Fibroblast of skin of scalp (primary cell): ENCODE measurements at places on chromosomes 2 and 18.

GRCh38 chr2:98438190-98439133 lies 6.2 kb upstream of the INPP4A start:
- DNase-seq = no peak

DNA sequence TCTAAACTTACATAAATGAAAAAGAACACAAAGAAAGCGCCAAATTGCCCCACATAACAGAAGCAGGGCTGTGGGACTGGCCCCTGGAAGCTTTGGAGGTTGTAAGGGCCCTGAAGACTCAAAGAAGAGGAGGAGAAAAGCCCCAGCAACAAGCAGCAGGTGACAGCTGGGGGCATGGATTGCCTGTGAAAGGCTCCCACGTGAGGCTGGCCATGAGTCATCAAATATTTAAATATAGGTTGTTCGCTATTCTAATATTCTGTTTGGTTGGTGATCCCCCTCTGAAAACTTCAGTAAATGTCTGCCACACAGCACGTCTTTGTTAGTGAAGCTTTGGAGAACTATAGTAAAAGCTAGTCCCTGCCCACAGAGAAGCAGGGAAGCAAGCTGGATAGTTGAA lies 132.4 kb downstream of the MREG start:
- no peak for DNase-seq

GRCh38 chr18:37442477-37442876 lies 123.1 kb downstream of the CELF4 start:
- no peak for DNase-seq

DNA sequence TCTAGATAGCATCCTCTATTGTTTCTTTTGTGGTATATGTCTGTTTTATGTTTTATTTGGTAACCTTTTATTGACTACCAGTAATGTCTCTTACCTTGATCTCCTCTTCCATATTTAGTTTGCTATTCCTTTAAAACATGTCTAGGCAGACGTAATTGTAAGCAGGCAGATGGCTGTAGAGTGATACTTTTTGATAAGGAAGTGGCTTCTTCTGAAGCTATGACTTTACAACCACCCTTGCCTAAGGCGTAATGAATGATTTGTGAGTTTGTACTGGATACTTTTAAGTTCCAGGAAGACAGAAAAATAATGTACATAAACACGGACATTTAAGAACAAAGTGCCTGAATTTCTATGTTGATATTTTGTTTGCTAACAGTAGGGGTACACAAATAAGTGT lies 85.6 kb downstream of the ZNF804A start:
- no peak for DNase-seq

DNA sequence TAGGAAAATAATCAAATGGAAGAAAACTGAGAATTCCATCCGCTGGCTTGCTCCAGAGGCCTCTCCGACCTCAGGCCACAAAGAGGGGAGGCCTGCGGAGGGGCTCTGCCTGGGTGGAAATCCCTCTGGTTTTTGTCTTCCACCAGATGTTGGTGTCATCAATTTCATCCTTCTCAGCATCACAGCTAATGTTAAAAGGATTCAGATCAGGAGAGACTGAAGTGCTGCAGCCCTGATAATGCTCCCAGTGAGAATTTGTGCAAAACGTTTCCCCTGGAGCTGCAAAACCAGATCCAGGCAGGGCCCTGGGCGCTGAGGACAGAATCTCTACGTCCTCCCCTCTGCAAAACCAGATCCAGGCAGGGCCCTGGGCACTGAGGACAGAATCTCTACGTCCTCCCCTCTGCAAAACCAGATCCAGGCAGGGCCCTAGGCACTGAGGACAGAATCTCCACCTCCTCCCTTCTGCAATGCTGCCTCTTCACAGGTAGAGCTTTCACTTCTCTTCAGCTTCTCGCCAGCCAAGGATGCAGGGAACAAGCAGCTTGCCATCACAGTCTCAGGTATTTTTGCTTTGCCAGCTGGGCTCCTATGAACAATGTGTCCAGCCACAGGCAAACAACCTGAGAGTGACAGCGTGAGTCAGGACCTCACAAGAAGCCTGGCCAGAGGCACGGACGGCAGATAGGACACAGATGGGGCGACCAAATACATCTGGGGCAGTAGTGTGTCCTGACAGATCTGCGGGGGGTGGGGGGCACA lies 81.2 kb downstream of the TMEM18 start:
- DNase-seq = no peak

- no peak for DNase-seq
These were observed 14.1 kb downstream of the MBP start for GRCh38 chr18:77118256-77119090.

DNA sequence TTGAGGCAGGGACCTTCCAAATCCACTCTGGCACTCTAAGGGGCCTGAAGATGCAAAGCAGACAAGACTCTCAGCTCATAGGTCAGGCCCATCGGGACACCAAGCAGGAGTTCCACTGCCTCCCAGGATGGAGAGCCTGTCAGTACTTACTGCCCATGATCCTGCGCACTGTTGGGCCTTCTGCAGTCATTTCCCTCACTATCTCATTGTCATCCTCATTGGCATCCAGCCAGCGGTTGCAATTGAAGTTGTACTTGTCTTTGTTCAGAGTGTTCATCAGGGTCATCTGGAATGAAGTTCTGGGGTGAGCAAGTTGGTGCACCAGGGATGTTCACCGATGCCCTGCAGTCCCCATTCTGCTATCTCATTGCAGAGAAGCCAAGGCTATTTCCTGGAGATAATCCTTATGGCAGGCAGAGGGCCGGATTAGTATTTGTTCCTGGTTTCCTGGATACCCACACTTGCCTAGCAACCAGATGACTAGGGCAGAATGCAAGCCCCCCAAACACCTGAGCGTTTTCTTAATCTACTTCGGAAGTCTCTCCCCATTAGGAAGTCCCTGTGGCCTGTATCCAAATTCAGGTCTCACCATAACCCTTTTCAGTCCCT lies 65.1 kb downstream of the LOXHD1 start:
- no peak for DNase-seq

DNA sequence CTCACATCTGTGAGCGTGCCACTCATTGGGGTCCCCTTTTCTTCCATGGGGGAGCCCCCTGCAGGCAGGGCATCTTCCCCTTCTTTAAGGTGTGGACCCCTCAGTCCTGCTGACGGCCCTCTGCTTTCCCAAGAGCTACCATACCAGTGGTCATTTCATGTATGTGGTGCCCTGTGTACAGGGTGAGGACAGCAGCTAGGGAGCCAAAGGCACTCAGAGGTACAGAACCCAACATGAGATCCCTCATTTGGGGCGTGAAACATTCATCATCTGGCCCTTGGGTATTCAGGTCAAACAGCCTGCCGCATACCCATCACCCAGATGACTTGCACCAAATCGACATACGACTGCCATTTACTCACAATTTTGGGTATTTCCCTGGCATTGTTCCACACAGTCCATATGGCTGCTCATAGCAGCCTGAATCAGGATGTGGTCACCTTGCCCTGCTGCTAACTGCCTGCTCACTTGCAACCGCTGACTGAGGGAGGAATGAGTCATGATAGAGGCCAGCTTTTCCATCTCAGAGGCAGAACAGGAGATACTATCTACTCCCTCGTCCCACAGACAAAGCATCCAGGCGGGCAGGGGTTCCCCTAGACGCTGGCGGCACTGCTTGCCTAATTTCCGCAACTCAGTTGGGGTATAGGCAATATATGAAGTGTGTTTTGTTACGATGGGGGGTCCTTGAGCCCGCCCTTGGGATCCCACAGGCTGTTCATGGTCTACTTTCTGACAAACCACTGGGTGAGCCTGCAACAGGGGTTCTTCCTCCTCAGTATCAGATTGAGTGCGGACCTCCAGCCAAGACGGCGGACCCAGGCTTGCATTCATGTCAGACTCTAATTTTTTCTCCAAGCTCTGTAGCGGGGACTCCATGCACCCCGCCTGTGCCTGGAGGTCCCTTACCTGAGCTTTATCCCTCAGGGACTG lies 228.6 kb downstream of the SATB2 start:
- DNase-seq = peak; percentile 89

- no peak for DNase-seq
These were observed 143.5 kb downstream of the THADA start for GRCh38 chr2:43452318-43452731.

GRCh38 chr2:160581035-160581434 lies 87.4 kb upstream of the RBMS1 start:
- DNase-seq = peak; percentile 61

- peak; percentile 37 for DNase-seq
These were observed 111.6 kb downstream of the DTNA start for GRCh38 chr18:34821669-34822210.

DNA sequence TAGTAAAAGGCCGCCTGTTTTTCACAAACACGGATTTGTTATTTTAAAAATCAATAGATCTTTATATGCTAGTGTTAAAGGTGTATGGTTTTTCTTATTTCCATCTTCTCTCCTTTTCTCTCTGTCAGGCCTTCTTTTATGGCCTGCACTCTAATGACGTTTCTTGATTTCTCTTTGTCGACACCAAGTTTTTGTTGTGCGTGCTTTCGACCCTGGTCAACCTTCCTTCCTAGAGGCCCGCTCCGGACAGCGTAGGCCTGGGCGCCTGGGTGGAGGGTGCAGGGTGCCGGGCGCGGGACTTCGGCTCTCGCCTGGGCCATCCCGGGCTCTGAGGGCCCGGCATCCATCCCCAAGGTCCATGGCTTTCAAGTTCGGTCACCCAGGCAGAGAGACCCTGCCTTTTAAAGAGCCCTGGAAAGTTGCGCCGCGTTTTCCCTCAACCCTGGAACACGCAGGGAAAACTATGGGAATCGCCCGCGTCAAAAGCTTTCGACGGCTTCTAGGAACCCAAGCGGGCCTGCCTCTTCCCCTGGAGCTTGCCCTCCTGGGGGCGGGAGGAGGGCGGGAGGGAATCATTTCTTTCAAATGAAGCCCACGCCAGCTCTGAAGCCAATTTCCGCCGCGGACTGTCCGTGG lies 4.1 kb upstream of the SATB2 start:
- no peak for DNase-seq

DNA sequence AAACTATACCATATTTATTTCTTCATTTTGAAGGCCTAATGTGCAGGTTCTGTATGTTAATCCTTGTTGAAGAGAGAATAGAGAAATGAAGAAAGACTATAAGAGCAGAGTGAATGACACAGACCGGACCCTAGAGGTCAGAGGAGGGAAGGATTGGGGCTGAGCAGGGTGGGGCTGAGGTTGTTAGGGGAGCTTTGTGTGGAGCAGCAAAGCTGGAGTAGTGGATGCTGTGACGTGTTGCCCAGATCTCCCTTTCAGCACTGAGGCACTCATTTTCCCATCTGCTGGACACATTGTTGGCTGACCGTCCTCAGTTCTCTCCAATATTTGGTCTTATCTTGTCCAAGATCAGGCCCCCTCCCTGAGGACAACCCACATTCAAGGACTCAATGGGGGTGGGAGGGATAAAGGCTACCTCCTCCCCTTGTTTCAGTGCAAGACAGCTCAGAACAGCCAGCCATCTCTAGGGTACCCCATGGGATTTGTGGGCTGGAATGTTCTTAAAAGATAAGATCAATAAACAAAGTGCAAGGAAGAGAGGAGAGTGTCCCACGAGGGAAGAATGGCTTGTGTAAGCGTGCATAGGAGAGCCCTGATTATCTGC lies 143.6 kb downstream of the TDRD15 start:
- no peak for DNase-seq

GRCh38 chr18:50172367-50172766 lies 22.6 kb downstream of the MYO5B start:
- DNase-seq = no peak

DNA sequence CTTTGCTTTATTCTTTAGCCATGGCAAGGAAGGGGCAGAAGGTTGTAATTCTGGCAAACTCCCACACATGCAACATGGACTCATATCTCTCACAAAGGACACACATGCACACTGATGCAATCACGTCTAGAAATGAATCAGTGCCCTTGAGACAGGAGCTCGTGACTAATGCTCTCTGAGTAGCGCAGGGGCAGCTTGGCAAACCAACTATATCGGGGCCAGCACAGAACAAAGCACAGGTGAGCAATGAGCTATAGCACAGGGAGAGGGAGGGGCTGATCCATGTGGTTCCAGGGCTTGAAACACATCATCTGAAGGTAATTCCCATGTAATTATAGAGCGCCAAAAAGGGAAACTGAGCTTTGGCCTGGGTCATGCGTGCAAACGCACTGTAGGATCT lies 165.2 kb upstream of the KLF7 start:
- DNase-seq = peak; percentile 97

DNA sequence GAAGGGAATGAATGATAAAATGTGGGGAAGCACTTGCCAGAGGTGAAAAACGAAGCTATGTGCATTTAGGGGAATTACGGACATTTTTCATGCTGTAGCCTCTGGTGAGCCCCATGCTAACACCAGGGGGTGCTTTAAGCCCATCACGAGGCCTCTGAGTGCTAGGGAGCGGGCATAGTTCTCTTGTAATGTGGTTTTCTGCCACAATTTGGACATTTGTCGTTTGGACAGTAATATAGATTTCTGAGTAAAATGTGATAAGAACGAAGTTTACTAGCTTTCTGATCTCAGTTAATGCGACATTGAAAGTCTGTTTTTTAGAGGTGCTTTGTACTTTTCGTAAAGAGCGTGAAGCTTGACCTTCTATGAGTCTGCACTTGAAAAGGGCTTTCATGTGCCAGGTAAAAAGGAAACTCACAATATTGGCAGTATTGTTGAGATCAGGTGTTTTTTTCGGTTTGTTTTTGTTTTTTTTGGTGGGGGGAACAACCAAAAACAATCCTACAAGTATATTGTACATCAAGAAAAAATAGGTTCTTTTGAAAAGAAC lies 50.6 kb downstream of the TRAF3IP1 start:
- peak; percentile 76 for DNase-seq

GRCh38 chr2:7044253-7045250 lies 127.3 kb downstream of the RNF144A start:
- peak; percentile 54 for DNase-seq

- DNase-seq = peak; percentile 2
These were observed 662.2 kb downstream of the XIRP2 start for GRCh38 chr2:167550448-167550847.

- no peak for DNase-seq
These were observed 939.5 kb downstream of the ERBB4 start for GRCh38 chr2:211599146-211599545.

- DNase-seq = no peak
These were observed 51.5 kb upstream of the DCC start for GRCh38 chr18:52288403-52289004.

DNA sequence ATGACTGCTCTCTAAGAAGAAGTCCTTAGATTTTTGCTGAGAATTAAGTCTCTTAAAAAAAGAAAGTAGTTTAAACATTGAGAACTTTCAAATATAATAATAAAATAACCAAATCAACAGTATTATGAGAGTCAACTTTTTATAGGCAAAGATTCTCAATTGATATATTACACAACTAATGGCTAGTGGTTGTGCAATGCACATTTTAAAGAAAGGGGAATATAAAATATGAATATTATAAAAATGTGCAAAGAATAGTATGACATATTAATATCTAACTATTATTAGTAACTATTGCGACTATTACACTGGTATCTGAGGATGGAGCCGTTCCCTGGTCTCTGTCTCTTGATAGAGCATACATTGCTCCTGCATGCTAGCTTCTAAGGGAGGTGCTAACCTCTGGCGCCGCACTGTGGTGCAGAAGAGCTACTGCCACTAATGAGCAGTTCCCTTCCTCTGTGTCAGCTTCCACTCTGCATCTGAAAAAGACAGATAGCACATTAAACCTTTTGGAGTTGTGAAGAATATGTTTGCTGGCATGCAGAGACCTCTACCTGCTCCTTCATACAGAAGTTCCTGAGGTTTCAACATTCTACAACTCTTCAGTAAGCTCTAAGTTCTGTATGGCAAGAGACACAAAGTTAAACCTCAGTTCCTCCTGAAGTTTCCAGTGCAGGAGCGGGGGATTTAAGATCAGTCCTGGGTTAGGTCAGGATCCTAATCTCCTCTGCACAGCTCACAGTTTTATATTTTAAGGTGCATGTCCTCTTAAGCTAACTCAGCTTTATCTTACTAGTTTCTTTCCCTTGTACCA lies 3.5 kb upstream of the SLC9A2 start:
- DNase-seq = peak; percentile 65
